NCI-H1930 (cell line): ENCODE measurements at places on chromosomes 4 and X.

GRCh38 chrX:67777148-67777547, 233.3 kb downstream of the AR start:
- DNase-seq: no peak

DNA sequence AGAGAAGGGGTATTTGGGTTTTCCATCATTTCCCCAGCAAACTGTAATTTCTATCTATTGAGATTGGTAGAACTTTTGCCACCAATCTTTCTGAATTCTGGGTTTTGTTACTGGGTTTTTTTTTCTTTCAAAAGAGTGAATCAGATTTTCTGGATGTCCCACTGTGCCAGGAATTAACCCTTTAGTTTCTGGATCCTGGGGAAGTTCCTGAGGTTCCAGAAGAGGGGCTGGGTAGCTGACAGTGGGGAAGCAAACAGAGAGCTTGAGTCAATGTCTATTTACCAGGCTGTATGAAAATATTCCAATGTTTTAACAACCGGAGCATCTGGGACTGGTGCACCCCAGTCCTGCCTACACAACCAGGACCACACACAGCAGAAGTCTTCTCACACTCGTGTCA, 25.8 kb upstream of the SOD3 start:
- DNase-seq: no peak

DNA sequence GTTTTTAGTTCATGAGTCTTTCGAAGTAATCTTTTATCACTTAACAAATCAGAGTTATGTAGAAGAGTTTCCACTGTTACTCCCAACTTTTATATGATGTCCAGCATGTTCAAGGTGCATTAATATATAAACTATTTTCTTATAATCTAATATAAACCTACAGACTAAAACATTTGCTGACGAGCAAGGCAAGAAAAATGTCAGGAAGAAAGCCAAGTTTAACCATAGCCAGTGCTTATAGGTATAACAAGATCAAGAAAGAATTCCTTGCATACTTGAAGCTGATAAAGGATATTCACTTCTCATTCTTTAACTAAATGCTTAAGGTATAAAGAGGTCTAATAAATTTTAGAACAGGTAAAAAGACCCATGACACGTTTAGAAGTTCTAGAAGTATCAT, 167.7 kb downstream of the NPNT start:
- DNase-seq: no peak

DNA sequence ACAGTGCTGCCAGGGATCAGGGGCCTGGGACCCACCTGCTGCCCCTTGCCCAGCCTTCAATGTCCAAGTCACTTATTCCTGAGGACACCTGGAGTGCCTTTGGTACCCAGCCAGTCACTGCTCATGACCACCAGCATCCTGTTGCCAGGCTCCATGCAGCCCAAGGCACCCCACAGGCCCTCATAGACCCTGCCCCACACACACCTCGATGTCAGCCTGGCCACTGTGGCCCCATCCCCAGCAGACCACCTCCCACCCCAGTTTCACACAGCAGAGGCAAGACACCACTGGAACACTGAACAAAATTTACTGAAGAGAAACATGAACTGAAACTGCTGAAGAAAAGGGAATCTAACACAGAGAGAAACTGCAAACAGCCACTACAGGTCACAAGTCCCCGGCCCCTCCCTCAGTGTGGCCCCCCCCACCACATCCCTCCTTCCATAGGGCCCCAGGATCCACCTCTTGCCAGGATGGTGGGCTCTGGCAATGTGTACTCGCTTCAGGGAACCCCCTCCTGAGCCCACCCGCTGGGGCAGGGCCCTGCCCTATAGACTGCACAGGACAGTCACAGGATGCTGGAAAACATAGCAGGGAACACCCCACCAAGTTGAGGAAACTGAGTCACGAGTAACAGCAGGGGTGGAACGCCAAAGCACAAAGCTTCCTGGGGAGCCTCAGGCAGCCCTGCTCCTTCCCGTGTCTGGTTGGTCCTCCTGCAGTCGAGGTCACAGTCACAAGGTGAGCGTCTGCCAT, 5.2 kb downstream of the PNMA5 start:
- no peak for DNase-seq
